Activated T-helper 1 cell treated with anti-CD3 and anti-CD28 coated beads, Interleukin-2, amount 50 U/mL, for 16 hours (primary cell): ENCODE measurements at places on chromosomes 4 and X.

DNA sequence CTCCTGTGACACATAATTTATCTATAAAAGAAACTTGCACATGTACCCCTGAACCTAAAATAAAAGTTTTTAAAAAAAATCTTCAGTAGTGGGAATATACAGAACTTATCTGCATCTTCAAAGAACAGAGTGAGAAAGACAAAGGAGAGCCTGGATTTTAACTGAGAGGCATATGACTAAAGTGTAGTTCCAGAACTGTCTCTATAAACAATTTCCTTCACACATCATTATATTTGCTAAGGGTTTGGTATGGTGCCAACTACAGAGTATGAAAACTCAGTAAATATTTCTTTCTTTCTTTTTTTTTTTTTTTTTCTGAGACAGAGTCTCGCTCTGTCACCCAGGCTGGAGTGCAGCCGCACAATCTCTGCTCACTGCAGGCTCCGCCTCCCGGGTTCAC is 49.9 kb upstream of the NFKB1 start:
- no peak for DNase-seq

GRCh38 chr4:67871867-67872266 is 11.9 kb downstream of the TMPRSS11D start:
- DNase-seq, result no peak

- DNase-seq, result no peak
Measured at GRCh38 chr4:16818005-16818404, 80.4 kb downstream of the LDB2 start.

DNA sequence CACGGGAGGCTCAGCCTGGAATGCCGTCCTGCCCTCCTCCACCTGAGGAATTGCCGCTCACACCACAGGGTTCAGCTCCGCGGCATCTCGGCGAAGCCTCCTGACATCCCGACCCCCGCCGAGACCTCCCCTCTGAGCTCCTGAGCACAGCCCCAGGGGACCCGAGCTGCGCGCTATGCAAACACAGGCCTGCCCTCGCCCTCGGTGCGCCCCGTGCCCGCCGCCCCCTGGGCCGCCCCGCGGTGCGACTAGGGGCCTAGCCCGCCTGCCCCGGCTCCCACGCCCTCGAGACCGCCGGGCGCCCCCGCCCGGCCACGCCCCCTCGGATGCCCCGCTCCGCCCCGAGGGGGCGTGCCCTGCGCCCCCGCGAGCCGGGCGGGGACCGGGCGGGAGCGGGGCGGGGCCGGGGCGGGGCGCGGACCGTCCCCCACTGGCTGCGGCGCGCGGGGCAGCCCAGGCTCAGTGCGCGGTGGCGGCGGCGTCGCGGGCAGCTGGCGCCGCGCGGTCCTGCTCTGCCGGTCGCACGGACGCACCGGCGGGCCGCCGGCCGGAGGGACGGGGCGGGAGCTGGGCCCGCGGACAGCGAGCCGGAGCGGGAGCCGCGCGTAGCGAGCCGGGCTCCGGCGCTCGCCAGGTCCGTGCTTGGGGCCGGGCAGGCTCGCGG is at the start of gene FGFR3:
FGFR3 (plus strand) TSS at position 462 of the 664 bp plus-strand sequence. CDS start 642 bp downstream, outside the sequence.
- DNase-seq, result no peak

GRCh38 chr4:78687818-78688217 is 88.3 kb upstream of the BMP2K start:
- no peak for DNase-seq

DNA sequence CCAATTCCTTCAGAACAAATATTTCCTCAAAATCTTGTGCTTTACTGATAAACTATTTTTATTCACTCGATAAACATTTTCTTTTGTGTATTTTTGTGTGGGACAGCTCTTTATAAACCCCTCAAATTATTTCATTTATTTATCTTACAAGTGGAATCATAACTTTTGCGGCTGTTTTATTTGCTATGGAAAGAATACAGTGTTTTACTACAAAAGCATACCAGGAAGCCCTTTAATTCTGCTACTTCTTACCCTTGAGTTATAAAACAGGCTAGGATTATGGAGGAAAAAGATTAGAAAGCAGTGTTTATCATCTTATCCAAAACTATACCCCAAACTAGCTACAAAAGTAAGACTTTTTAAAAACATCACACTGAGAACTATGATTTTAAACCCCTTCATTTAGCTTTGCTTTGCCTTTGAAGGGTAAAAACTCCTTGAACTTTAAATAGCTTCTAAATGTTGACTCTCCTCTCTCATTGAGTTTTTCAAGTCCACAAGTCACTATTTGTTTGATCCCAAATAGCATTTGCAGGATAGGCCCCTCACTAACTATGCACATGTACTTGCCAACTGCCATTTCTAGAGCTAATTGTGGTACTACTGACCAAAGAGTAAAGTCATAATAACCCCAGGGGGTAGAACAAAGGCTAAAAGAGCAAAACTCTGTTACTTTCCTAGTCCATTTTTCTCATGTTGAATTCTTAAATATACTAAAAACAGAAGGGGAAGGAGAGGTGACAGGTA is 45.8 kb upstream of the SGMS2 start:
- no peak for DNase-seq

DNA sequence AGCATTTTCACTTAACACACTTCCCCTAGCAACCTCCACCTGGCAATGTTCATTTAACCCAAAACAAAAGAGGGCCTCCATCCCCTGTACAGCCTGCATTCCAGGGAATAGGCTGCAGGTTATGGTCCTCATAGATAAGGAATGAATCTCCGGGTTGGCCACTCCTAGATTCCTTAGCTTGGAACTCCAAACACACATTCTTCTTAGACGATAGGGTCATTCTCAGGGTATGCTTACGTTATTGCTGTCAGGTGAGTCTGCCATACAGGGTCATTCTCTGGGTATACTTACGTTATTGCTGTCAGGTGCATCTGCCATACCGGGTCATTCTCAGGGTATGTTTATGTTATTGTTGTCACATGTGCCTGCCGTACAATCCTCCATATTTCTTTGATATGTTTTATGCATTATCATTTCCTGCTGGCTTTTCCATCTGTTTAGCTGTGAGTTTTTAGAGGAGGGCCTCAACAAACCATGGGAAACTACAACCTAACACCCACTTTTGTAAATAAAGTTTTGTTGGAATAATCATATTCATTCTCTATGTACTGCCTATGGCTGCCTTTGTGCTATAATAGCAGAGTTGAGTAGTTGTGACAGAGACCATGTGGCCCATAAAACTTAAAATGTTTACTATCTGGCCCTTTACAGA is 8.2 kb upstream of the AFF1 start:
- DNase-seq, result no peak

DNA sequence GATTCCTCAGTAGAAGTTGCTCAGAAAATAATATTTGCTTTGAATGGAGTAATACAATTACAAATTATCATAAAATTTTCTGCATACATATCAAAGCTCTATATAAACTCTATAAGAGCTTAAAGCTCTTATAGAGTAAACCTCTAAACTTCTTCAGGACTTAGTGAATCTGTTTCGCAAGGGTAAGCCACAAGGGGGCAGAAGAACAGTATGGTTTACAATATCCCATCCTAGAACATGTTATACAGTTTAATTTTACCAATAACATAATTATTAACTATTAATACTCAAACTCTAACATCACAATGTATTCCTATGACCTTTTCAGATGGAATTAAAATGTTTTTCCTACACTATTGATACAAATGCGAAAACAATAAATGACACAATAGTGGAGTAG is 33.8 kb upstream of the SPANXN1 start:
- DNase-seq, result no peak

GRCh38 chr4:25441519-25442117 is 64.6 kb downstream of the ANAPC4 start:
- DNase-seq, result no peak

GRCh38 chr4:59002148-59002547 is 1892.0 kb upstream of the IGFBP7 start:
- DNase-seq, result no peak

DNA sequence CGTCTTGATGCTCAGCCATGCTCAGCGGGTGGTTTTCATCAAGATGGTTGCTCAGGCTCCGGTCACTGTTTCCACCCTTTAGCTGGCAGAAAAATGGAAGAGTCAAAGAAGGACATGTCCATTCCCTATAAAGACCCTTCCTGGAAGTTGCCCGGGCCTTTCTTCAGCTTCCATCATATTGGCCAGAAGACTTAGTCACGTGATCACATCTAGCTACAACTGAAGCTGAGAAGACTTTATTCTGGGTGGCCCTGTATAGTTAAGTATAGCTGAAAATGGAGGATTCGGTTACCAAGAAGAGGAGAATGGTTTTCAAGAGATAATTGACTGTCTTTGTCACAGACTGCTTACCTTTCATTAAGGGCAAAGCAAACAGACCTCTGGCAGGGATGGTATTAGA is 296.7 kb upstream of the CASK start:
- DNase-seq, result no peak

DNA sequence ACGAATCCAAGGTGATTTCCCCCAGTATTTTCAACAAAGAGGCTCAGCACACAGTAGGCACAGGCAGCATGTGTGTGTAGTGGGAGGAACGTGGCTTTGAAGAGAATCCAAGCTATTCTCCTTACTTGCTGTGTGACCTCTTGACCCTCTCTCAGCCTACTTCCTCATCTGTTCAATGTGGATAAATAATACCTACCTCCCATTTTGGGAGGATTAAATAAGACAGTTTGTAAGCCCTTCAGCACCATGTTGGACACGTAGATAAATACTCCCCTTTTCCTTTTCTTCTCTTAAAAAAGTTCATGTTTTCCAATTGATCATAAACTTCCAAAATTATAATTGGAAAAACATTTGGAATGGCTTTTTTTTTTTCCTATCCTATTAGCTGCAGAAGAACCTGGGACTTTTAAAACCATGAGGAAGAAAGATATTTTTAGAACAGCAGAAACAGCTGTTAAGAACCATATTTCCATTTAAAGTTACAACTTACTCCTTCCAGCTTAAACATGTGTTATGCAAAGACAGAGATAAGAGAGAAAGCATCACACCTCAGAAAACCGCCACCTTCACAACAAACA is 56.1 kb upstream of the TMEM131L start:
- DNase-seq, result no peak

DNA sequence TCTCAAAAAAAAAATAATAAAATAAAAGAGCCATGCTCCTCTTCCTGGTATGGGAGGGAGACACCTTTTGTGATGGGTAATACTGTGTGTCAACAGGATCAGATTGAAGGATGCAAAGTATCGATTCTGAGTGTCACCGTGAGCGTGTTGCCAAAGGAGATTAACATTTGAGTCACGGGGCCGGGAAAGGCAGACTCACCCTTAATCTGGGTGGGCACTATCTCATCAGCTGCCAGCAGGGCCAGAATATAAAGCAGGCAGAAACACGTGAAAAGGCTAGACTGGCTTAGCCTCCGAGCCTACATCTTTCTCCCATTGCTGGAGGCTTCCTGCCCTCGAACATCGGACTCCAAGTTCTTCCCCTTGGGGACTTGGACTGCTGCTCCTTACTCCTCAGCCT is 95.4 kb downstream of the SHOX start:
- no peak for DNase-seq

DNA sequence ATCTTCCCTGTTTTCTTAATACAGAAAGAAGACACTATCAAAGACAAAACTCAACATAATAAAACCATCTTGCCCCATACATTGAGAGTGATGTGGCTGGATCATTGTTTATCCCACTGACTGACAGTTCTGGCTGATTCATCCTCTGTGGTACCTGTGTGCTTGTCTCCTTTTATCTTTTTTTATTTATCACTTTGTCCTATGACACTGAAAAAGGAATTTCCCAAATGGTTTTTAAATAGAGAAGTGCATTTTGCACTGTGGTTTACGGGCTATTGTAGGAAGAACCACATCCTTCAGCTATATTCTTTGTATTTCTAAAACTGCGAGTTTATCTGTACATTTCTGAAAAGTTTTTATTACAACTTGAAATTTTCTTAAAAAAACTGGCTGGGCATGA is 15.0 kb downstream of the TTC29 start:
- no peak for DNase-seq

DNA sequence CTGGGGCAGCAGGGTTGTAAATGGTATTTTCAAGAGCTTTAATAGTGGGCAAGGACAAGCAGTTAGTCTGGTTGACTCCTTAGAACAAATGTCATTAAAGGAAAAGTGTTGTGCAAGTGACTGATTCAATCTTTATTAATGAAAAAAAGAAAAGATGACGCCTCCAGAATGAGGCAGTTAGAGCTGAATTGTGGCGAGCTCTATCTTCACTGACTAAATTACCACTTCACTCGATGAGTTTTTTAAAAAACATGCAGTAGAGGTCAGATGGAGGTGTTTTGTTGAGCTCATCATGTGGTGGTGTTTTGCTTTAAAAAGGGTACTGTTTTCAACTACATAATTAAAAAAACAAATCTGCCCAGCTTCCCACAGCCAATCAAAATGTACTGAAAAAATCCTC is 28.1 kb upstream of the TENM3 start:
- no peak for DNase-seq

DNA sequence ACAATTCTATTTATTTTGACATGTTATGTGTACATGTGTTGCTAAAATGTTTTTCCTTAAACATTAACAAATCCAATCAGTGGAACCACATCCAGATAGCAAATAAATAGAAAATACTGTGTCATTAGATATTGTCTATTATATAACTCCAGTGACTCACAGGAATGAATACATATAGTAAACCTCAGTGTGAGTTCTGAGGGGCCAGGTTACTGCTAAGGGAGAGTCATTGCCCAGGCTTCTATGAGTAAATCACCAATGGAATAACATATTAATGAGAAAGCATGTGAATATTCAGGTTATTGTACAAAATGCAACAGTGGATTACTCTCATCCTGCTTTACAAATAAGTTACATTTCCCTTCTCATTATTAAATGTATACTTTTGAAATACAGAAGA is 27.2 kb downstream of the TACR3 start:
- no peak for DNase-seq

DNA sequence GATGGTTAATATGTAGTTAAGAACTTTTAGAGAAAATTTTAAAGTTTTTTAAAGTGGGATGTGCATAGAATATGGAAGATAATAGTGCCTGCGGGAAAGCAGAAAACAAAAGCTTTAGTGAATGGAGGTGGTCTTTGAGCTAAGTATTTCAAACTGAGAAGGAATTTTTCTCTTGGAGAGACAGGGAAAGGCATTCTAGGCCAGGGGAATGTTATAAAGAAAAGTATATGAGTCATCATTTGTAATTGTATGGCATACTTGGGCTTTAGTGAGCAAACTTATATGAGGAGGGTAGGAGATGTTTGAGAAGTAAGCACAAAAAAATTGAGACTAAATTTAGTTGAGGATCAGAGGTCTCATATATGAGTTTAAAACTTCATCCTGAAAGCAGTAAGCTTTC is 467.0 kb downstream of the PPARGC1A start:
- no peak for DNase-seq

GRCh38 chrX:19879181-19879580 is 8.2 kb downstream of the SH3KBP1 start:
- no peak for DNase-seq

DNA sequence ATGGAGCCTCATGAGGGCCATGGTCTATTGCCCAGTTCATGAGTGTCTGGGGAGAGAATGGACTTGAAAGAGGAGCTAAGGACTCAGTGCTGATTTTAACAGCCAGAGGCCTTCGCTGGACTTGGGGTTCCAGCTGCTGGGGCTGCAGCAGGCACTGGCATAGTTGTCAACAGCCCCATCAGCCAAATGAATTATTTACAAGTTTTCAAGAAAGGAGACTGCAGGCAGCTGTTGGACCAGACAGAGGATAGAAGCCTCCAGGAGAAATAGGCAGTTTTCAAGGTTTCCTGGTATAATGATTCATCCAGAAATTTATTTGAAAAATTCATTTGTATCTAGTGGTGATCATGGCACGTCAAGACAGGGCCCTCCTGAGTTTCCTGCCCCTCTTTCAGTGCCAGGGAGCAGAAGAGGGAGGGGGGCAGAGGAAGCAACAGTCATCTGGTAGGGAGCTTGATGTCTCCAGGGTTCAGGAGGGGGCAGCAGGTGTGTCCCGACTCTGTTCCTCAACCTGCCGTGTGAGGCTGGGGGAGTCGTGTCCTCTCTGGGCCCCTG is 63.1 kb upstream of the GPR78 start:
- no peak for DNase-seq

GRCh38 chrX:72351606-72352334 is 46.1 kb upstream of the CITED1 start:
- no peak for DNase-seq
